ENCODE measurements at places on chromosomes 13 and 19.

DNA sequence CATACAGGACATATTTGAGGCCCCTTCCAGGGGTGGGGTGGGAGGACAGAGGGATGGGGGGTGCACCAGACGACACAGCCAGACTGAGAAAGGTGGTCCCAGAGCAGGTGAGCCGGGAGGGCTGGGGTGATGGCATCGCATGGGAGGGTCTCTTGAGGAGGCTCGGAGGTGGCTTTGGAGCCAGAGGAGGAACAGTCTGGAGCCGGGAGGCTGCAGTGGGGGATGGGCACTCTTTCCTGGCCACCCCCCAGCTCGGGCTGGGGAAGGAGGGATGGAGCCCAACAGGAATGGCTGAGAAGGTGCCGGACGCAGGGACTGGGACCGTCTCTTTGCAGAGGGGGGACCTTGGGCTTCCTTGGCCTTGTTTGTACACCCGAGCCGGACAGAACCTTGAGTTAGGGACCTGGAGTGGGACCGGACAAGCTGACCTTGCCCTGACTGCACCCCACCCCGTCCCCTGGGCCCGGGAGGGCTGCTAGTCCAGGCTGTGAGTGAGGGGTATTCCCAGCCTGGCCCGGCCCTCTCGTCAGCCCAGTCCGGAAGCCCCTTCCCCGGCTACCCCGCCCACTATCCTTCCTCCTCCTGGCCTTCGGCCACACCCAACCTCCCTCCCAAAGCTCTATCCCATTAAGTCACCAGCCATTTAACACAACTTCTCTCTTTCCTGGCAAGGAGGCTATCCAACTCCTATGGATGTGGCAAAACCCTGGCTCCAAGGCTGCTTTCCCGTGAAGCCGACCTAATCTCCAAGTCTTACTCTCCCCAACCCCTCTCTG is 816 bp upstream of the TBXA2R start:
- DNase-seq, result no peak

DNA sequence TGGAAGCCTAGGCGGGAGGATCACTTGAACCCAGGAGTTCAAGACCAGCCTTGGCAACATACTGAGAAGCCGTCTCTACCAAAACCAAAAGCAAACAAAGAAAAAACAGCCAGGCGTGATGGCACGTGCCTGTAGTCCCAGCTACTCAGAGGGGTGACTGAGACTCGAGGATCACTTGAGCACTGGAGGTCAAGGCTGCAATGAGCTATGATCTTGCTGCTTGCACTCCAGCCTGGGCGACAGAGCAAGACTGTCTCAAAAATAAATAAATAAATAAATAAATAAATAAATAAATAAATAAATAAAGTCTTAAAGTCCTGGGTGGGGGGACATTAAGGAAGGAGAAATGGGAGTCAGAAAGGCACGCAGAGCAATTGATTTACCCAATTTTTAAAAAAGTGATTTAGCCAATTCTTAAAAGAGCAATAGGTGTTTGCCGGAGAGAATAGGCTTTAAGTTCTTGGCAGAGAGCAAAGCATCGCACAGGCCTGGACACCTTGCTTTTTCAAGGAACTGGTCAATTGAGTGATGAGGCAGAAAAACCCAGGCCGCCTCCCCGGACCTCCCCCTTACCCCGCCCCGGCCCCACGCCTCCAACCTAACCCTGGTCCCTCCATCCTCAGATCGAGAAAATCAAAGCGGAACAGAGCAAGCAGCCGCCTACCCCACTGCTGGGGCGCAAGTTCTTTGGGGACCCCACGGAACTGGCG is 9.5 kb upstream of the SHKBP1 start:
- DNase-seq, result no peak

DNA sequence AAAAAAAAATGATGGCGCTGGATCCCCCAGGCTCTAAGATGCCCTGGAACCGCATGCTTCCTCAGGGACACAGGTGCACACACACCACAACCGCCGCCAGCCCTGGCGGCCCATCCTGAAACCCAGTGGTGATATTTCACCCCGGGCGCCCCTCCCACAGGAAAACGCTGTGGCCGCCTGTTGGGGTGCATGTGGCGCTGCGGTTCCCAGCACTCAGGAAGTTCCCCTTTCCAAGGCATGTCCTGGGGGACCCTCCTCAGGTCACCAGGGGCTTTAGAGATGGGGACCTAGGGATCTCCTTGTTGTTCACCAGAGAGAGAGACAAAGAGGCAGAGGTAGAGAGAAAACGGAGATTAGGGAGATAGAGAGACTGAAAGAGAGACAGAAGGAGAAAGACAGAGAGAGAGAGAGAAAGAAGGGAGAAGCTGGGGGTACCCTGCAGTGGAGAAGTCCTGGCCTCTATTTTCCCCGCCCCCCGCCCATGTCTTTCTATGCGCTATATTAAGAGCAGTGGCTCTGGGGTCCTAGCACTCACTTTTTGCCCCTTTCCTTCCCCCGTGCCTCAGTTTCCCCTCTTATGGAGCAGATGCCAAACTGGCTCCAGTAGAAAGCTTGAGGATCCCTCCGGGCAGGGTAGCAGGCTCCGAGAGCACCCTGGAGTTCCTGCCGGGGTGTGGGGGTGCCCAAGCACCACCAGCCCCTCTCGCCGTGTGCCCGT is 2.3 kb downstream of the ADGRE2 start:
- DNase-seq, result no peak

- DNase-seq, result no peak
Measured at GRCh38 chr13:37534181-37534580, 64.4 kb downstream of the POSTN start.

GRCh38 chr19:1410136-1410786 is 2.9 kb downstream of the DAZAP1 start:
- DNase-seq, result no peak

DNA sequence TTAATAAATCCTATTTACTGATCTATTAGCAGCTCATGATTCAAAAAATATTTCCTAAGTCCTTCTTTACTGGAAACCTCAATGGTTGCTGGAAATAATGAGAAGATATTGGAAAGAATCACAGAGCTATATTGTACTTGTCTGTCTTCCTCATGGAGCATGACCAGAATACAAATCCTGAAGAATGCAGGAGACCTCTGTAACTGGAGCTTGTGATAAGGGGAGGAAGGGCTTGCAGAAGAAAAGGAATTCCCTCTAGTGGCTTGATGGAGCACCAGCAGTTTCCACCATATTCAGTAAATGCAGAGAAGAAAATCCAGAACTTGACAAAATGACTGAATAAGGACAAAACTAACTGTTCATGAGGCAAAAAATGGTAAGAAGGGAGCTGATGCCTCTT is 1333.1 kb downstream of the EFNB2 start:
- DNase-seq, result no peak

DNA sequence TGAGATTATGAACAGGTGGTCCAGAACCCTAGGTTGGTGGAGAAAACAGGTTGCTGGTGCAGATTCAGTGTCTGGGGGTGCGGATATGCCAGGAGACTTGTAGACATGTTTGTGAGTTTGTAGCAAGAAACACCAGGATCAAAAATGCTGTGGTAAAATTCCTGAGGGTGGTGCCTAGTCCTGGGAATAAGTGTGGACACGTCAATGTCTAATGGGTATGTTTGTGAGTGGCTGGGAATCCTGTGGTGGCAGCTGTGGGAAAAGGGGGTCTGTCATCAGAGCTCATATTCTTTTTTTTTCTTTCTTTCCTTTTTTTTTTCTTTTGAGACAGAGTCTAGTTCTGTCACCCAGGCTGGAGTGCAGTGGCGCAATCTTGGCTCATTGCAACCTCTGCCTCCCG is 7.2 kb downstream of the ZNF708 start:
- DNase-seq, result no peak

DNA sequence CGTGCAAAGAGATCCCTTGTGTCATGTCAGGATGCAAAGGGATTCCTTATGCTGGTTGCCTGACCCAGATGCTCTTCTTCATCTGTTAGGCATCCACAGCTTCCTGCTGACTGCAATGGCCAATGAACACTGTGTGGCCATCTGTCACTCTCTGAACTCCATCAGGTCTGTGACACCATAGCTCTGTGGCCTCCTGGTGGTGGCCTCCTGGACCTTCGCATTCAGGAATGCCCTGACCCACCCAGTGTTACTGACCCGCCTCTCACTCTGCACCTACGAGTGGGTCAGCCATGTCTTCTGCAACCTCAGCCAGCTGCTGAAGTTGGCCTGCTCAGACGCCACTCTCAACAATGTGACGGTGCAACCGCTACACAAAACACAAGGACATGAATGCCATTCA is 23.9 kb upstream of the TPM4 start:
- no peak for DNase-seq

GRCh38 chr13:100625447-100625846 is 36.9 kb upstream of the GGACT start:
- DNase-seq, result no peak

DNA sequence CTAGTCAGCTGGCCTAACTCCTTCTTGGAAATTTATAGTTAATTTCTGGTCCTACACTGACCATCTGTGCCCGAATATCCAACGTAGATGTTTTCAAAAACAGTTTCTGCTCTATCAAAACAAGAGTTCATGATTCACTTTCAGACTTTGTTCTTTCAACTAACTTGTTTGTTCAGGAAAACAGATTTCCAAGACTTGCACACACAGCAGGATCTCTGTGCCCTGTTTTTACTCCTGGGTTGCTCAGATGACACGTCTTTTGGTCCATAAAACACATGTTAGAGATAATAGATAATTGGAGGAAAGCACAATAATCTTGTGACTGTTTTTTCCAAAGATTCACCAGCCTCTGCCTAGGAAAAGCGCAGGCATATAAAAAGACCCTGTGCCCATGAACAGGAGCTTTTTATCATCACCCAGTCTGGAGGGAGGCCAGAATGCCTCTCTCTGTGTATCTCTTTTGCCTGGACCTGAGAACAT is 218.0 kb downstream of the IRS2 start:
- DNase-seq, result no peak

- DNase-seq, result no peak
Measured at GRCh38 chr19:51784922-51785690, 9.9 kb upstream of the FPR3 start.
